ENCODE measurements at places on chromosomes 7 and 10.

GRCh38 chr10:9228771-9229170, 1174.3 kb downstream of the GATA3 start:
- DNase-seq = no peak

DNA sequence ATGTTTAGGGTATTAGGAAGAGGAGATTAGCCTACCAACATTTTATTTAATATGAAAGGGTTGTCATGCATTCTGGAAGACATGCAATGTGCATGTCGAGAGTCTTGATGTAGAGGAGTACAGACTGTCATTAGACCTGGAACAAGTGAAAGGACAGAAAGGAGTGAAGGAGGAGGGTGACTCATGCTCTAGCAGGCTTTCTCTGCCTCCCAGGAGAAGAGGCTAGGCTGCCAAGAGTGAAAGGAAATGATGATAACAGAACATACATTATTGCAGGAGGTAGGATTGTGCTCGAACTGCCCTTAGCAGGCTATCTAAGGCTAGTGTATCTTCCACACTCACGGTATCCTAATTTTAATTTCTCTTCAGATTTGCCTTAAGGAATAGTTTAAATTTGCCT, 228.8 kb downstream of the EXOC4 start:
- DNase-seq = no peak

DNA sequence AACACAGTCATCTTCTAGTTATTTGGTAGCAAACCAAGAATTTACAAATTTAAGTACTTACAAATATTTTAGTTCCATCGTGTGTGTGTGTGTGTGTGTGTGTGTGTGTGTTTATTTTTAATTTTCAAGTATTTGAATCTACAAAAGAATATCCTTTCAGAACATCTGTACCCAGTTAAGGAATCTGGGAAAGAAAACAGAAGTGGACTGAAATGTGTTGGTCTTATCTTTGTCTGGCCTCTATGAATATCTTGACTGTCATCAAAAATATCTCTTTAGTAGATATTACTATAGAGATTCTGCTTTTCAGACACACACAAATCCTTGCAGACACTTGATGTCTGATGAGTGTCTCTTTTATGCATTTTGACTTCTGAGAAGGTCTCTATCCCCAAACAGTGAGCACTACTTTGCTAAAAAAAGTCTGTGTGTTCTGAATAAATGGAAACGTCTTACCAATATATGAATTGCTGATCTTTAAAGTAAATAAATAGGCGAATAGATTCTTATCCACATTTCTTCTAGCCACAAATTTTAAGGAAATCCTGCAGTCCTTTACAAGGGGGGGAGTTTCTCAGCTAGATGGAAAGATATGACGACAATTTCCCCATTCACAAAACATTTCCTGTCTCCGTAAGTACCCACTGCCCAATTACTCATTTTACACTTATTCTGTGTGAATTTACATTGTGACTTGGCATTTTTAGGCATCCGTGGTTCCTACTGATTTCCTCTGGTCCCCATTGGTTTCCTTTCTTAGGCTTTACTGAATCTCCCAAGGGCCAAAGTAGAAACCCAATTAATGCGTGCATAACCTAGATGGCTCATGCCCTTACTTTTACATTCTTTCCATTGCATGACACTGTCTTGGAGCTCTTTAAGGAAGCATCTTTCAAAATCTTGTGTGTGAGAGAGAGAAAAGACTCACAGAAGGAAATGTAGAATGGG, 36.0 kb downstream of the NRCAM start:
- no peak for DNase-seq

- peak; percentile 41 for DNase-seq
These were observed 399 bp downstream of the FHIP2A start for GRCh38 chr10:114821915-114822443.

- DNase-seq = peak; percentile 81
These were observed at the start of gene CHPF2 for GRCh38 chr7:151232091-151232916. Gene CHPF2, plus strand, starts transcription at chr7:151232483. Its CDS starts 1,529 bp downstream, at chr7:151234012.

DNA sequence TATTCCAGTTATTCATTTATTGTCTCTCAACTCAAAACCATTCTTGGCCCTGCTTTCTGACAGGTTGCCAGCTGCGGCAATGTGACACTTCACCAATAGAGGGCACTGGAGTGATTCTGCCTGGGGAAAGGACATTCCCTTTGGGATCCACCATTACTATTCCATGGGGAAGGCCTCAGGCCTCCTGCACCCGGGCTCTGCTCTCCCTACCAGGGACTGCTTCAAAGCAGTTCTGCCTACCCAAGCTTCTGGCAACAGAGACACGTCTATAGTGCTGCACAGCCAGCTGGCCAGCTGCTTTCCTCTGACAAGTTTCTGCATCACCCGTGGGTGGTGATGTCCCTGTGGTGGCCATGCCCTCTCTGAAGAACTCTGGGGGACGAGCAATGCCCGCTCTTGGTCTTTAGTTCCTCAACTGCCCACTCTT, 163.8 kb downstream of the ELMO1 start:
- peak; percentile 15 for DNase-seq

GRCh38 chr7:157301610-157302120, 35.1 kb upstream of the DNAJB6 start:
- no peak for DNase-seq

DNA sequence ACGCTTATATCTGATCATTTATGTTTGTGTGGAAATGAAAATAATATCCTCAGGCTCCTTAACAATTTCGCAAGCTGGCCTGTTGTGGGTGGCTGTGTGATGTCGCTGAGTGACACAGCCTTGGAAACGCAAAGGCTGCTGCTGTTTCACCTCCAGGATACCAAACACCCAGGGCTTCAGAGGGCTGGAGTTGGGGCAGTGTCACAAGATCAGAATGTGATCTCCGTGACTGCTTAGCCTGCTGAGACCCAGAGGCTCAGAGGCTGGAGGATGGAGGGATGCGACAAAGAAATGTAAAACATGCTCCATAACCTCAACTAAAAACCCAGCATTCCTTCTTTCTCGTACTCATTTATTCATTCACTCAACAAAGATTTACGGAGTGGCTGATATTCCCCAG, 37.2 kb upstream of the BMPER start:
- DNase-seq = no peak

DNA sequence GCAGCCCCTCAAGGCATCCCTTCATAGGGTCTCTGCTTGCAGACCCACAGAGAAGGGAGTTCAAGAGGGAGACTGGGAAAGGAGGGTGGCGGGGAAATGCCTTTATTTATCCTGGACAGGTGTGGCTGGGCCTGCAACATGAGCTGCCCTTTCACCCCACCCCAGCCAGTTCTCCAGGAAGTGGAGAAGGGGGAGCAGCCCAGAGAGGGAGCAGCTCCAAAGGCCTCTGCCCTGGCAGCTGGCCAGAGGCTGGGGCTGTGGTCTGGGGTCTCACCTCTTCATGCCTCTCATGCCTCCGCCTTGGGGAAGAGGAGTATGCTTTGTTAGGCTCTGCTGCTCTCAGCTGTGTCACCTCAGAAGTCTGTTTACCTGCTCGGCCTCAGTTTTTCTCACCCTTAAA, 3.1 kb downstream of the LDB3 start:
- DNase-seq = no peak
